ENCODE measurements at places on chromosomes 2 and 18. TPM values are rescaled to one million over a fixed set of nuclear protein-coding genes. Genes with fewer than 3 reads are reported as not detected.

- DNase-seq, result no peak
- no peak overlapping the region for H3K4me3 ChIP-seq
- H3K36me3 ChIP-seq, result no peaks in the 10 kb centered on the region
- H3K27me3 ChIP-seq, result no peaks in the 10 kb centered on the region
- no peaks in the 10 kb centered on the region for H3K4me1 ChIP-seq
- H3K27ac ChIP-seq, result no peak overlapping the region
Measured at GRCh38 chr2:100754951-100755350, 65.0 kb upstream of the NPAS2 start.

DNA sequence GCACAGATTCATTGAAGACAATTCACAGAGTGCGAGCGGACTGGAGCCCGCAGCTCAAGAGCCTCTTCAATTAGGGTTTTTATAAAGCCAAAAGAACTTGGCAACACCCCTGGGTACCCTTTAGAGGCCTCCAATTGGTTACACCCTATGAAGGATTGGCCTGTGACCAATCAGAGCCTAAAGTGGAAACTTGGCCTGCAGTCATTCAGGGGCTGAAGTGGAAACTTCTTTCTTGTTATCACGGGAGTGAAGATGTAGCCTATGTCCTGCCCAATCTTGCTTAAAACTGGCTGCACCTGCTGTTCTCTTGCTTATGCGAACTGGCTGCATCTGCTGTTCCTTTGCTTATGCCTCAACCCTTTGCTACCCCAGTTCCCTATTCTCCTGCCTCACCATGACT lies 1.8 kb upstream of the HJURP start:
- no peak overlapping the region for H3K4me3 ChIP-seq
- H3K36me3 ChIP-seq, result no peaks in the 10 kb centered on the region
- H3K27me3 ChIP-seq, result no peaks in the 10 kb centered on the region
- no peak overlapping the region for H3K27ac ChIP-seq
- peaks cover 29% of the 10 kb centered on the region for H3K4me1 ChIP-seq
- no peak for DNase-seq

- no peak for DNase-seq
- no peaks in the 10 kb centered on the region for H3K36me3 ChIP-seq
- no peaks in the 10 kb centered on the region for H3K27me3 ChIP-seq
- H3K4me3 ChIP-seq, result no peak overlapping the region
- H3K27ac ChIP-seq, result no peak overlapping the region
Measured at GRCh38 chr18:52288403-52289004, 51.5 kb upstream of the DCC start.

Gene FBXO15
- 1.2 TPM for polyA plus RNA-seq

GRCh38 chr2:201949181-201949926 lies 84.3 kb upstream of the FZD7 start:
- no peak overlapping the region for H3K4me3 ChIP-seq
- H3K27ac ChIP-seq, result no peak overlapping the region
- no peaks in the 10 kb centered on the region for H3K36me3 ChIP-seq
- no peak for DNase-seq

DNA sequence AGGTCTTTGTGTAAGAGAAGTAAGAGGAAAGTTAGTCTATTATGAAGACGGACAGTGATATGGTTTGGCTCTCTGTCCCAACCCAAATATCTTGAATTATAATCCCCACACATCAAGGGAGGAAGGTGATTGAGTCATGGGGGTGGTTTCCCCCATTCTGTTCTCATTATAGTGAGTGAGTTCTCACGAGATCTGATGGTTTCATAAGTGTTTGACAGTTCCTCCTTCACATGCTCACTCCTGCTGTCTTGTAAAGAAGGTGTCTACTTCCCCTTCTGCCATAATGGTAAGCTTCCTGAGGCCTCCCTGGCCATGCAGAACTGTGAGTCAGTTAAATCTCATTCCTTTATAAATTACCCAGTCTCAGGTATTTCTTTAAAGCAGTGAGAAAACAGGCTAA lies 67.6 kb downstream of the NEURL3 start:
- no peak overlapping the region for H3K4me3 ChIP-seq
- H3K27ac ChIP-seq, result no peak overlapping the region
- no peaks in the 10 kb centered on the region for H3K4me1 ChIP-seq
- no peaks in the 10 kb centered on the region for H3K27me3 ChIP-seq
- no peaks in the 10 kb centered on the region for H3K36me3 ChIP-seq
- no peak for DNase-seq

Gene SPP2
- polyA plus RNA-seq, result not detected

DNA sequence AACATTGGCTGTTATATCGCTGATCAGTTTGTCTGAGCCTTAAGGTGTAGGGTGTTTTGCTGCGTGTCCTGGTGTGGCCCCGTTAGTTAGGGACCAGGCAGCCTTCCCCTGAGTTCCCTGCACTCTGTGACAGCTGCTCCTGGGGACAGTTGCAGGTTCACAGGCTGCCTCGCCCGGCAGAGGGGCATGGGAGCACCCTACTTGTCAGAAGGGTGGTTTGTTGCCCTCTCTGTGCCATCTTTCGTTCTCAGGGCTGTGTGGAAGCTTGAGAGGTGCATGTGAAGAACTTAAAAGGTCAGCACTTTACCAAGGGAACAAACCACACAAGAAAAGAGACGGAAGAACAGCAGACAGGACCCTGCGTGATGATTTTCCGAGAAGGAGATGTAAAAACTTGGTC lies 159.6 kb downstream of the LDLRAD4 start:
- no peak for DNase-seq
- peak overlapping the region; percentile 81 for H3K4me3 ChIP-seq
- no peaks in the 10 kb centered on the region for H3K36me3 ChIP-seq
- peaks cover 95% of the 10 kb centered on the region for H3K4me1 ChIP-seq
- H3K27ac ChIP-seq, result peak overlapping the region; percentile 99

GRCh38 chr2:232744963-232745362 lies 31.4 kb downstream of the KCNJ13 start:
- DNase-seq, result peak; percentile 18
- no peaks in the 10 kb centered on the region for H3K4me1 ChIP-seq
- H3K27me3 ChIP-seq, result no peaks in the 10 kb centered on the region
- no peak overlapping the region for H3K4me3 ChIP-seq
- no peak overlapping the region for H3K27ac ChIP-seq

GRCh38 chr2:55620123-55620779 lies 2.8 kb upstream of the PPP4R3B start:
- H3K27ac ChIP-seq, result no peak overlapping the region
- H3K4me1 ChIP-seq, result peaks cover 79% of the 10 kb centered on the region
- no peaks in the 10 kb centered on the region for H3K27me3 ChIP-seq
- no peak for DNase-seq

DNA sequence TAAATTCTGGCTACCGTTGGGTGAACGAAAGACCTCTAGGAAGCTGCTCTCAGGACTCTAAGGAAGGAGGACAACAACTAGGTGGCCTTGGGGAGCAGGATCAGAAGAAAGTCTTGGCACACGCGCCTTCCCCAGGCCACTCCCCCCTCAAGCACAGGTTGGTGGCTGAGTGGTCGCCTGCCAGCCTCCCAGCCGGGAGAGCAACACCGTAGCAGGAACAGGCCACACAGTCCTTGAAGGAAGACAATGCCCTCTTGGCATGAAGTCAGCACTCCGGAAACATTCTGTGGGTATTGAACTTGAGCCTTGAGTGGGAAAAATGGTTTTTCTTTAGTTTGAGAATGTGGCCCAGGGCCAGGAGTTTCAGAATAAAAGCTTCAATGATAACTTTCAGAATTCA lies 87.4 kb upstream of the AGAP1 start:
- no peaks in the 10 kb centered on the region for H3K4me1 ChIP-seq
- no peaks in the 10 kb centered on the region for H3K27me3 ChIP-seq
- H3K27ac ChIP-seq, result no peak overlapping the region
- no peaks in the 10 kb centered on the region for H3K36me3 ChIP-seq
- DNase-seq, result no peak
